A172 (cell line): ENCODE measurements at places on chromosomes 12 and 14. TPM values are rescaled to one million over a fixed set of nuclear protein-coding genes. Genes with fewer than 3 reads are reported as not detected.
A peak's percentile ranks its signal among the peaks of the same experiment; 100 is the strongest.

GRCh38 chr12:27012239-27012981 is 1.8 kb downstream of the TM7SF3 start:
- DNase-seq = no peak

DNA sequence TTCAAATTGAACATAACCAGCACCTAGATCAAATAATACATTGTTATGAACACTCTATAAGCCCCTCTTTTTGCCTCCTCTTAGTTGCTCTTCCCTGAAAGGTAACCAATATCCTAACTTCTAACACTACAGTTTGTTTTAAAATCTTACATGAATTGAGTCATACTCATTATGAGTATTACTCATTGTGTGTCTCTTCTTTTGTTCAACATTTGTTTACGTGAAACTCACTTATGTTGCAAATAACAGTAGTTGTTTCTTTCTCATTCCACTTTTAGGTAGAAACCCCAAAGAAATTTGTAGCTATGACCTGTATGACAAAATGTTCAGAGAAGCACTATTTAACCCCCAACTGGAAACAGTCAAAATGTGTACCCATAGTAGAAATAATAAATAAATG is 6.6 kb downstream of the LRRC9 start:
- no peak for DNase-seq

- no peak for DNase-seq
Measured at GRCh38 chr12:6620137-6620884, 13.1 kb upstream of the CHD4 start.

ENDOU gene
- not detected in 2 replicates for total RNA-seq

GRCh38 chr12:76563061-76563460 is 3.5 kb upstream of the OSBPL8 start:
- no peak for DNase-seq

DNA sequence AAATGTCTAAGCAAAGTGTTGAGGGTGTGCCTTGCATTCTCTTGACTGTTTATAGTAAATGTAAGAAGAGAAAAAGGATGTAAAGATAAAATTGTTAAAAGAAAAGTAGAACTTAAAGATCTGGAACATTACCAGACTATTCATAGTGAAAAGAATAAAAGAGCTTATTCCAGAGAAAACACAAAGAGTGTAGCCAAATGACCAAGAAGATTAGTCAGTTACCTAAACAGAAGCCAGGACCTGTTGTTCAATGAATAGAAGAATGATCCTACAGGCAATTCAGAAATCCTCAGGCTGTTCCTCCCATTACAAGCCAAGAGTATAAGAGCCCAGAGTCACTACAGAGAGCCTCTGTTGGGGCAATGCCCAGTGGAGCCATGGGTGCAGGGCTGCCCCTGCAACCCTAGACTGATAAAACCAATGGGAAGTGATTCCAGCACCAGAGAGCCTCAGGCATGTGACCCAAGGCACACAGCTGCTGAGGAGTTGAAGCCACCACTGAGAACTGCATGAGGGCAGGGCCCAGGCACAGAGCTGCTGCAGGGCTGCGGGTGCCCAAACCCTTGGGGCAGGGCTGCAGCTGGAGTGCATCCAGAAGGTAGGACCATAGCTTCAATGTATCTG is 91.1 kb upstream of the SLC38A4 start:
- DNase-seq = no peak

- DNase-seq = no peak
Measured at GRCh38 chr12:90275088-90275487, 566.5 kb upstream of the ATP2B1 start.

ITGB7 gene
- total RNA-seq = 0.09 and 2.1 TPM in 2 replicates

GRCh38 chr12:18443768-18444437 is 182.6 kb downstream of the PIK3C2G start:
- no peak for DNase-seq

DNA sequence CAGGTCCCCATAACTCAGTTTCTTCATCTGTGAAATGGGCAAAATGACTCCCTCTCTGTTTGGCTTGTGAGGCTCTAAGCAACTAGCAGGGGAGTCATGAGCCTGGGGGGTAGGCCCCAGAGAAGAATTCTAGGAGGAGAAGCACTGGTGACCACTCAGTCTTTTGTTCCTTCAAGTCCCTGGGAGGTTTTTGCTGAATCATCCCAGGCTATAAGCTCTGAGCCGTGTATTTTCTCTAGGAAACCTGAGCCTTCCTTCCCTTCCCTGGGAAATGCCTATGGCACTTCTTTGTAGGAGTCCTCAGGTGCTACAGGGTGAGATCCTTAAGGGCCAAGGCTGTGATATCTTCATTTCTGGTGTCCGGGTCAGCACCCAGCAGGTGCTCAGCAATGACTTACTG is 4.5 kb downstream of the RPH3A start:
- no peak for DNase-seq

KCNH5 gene
- total RNA-seq = 0.38 TPM in 1 of 2 replicates, not detected in the other

DNA sequence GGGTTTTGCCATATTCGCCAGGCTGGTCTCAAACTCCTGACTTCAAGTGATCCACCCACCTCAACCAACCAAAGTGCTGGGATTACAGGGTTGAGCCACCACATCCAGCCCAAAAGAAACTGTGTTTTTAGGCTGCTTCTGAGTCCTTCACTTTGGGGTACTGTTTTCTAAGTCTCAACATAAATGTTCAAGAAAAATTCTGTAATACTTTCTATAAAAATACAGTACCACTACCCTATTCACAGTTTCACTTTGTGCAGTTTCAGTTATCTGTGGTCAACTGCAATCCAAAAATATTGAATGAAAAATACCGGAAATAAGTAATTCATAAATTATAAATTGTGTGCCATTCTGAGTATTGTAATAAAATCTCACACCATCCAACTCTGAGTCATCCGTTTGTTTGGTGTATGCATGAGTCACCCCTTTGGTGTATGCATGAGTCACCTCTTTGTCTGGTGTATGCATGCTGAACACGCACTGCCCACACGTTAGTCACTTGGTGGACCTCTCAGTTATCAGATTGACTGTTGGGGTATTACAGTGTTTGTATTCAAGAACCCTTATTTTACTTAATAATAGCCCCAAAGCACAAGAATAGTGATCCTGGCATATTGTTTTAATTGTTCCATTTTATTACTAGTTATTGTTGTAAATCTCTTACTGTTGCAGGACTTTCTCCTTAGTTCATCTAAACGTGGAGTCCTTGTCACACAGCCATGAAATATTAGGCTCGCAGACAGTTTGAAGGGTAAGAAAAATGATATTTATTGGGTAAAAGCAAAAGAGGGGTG is 190.2 kb downstream of the FSCB start:
- DNase-seq = peak; percentile 89

- DNase-seq = no peak
Measured at GRCh38 chr14:26855077-26855753, 257.4 kb upstream of the NOVA1 start.

DNA sequence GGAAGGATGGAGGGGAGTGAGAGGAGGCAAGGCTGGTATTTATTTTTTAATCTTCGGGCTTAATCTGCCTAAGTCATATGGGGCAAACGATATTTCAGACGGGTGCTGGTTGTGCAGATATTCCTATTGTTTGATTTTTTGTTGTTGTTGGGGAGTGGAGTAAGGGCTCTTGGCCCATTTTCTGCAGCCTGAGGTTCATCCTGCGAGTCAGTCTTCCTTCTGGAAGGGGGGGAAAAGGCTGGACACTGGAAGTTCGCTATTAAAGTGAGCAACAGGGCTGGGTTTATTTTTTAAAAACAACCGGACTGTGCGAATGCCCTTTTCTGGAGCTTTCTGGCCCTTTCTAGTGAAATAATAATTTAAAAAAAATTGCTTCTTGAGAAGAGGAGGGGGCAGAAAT is 2.3 kb downstream of the NRXN3 start:
- no peak for DNase-seq

GRCh38 chr12:59500915-59501314 is 94.9 kb upstream of the SLC16A7 start:
- DNase-seq = peak; percentile 27

DNA sequence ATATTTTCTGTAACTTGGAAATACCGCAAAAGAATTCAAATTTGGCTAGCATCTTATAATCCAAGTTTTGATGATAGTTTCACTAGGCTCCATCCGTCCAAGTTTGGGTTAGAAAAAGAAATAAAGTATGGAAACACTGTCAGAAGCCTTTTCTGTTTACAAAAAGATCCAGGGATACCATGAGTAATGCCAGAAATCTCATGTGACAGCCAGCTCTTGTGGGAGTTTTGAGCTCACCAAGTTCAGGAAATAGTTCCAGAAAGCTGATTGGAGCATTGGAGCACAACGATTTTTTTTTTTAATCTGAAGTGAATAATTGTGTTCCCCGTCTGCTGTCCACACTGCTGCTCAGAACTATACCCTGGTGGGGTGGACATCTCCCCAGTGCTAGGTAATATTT is 229.7 kb upstream of the NPAS3 start:
- peak; percentile 74 for DNase-seq

- no peak for DNase-seq
Measured at GRCh38 chr14:95026851-95027463, 130.4 kb downstream of the DICER1 start.

DNA sequence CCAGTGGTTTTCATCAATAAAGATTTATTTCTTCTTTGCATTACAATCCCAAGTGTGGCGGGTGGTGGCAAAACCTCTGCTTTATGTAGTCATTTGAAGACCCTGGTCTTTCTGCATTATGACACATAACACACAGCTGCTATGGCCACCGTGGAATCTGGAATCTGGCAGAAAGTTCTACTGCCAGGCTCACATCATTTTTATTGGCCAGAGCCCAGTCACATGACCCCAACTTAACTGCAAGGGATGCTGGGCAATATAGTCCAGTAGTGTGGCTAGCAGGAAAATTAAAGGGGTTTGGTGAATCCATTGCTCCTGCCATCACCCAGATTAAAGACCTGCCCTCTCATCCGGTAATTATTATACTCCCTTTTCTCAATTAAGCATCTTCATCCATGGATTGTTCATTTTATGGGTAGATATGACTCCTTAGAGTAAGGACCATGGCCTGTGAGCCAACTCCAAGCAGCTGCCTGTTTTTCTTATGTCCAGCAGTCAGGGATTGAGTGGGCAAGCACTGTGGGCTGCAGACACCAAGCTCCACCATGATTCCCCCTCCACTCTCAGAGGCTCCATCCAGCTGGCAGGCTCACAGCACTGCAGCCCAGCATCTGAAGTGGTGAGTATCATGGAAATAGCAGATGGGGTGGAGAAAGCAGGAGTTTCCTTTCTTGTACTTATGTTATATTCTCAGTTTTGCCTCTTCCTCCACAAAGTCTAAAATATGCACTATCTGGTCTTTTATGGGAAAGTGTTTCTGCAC is 1030.7 kb downstream of the AACS start:
- DNase-seq = no peak

GRCh38 chr14:64789696-64790095 is 85.5 kb downstream of the PLEKHG3 start:
- no peak for DNase-seq

TTC7B gene
- 40.2 and 49.0 TPM in 2 replicates for total RNA-seq
